ENCODE measurements at places on chromosomes 13 and 19. TPM values are rescaled to one million over a fixed set of nuclear protein-coding genes. Genes with fewer than 3 reads are reported as not detected.
A peak's percentile ranks its signal among the peaks of the same experiment; 100 is the strongest.

GRCh38 chr19:38596057-38596981 lies 21.4 kb downstream of the MAP4K1 start:
- DNase-seq, result peak; percentile 91

DNA sequence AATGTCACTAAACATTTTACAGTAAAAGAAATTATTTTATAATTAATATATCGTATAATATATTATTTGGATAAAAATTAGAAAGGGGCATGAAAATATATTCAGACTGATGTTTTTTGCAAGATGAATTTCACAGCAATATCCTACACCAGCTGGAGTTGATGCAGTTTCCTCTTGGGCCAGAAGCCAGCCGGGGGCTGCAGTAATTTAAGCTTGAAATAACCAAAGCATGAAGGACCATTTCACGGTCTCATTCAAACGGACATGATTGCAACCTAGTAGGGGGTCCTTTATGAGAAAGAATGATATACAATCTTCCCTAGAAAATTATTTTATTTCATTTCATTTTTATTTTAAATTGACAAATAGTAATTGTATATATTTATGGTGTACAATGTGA lies 797.2 kb upstream of the PCDH9 start:
- DNase-seq, result no peak

Gene DACH1
- 9.4 TPM for total RNA-seq

Gene NCAN
- not detected for total RNA-seq

- peak; percentile 38 for DNase-seq
Measured at GRCh38 chr13:113489549-113490495, 689 bp downstream of the DCUN1D2 start.

DNA sequence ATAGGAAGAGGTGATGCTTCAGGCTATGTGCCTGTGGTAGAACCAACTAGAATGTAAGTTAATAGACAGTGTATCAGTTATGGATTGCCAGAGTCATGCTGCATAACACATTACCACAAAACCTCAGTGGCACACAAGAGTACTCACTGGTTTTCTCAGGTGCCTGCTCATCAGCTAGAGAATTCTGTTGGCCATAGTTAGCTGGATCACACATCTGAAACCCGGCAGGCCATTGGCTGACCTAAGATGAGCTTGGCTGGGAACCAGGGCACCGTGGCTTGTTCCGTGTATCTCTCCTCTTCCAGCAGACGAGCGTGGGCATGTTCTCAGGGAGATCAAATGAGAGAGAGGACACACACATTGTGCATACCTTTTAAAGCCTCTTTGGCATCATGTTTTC lies 76.7 kb downstream of the TEX26 start:
- no peak for DNase-seq

GRCh38 chr13:49366841-49367240 lies 77.0 kb downstream of the CAB39L start:
- DNase-seq, result peak; percentile 51

DNA sequence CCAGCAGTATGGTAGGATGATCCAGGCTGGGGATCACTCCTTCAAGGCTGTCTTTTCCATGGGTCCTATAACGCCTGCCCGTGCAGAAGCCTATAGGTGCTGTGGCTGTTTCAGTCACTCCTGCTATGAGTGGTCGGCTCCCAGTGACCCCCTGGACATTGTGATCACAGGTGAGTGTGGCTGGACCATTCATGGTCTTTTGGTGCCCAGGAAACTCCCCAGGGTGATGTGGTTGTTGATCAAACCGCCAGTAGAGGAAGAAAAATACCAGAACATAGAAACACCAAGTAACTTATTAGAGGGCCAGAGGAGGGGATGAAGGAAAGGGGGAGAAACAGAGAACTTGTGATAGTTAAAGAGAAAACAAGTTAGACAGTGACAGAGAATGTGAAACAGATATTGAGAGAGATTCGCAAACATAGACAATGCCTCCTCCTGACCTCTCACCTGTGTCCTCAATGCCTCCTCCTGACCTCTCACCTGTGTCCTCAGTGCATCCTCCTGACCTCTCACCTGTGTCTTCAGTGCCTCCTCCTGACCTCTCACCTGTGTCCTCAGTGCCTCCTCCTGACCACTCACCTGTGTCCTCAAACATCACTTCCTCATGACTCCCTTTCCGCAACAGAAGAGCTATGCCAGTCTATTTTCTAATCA lies 19.4 kb downstream of the LAIR2 start:
- no peak for DNase-seq

GRCh38 chr13:35514801-35515502 lies 38.5 kb upstream of the MAB21L1 start:
- no peak for DNase-seq

DNA sequence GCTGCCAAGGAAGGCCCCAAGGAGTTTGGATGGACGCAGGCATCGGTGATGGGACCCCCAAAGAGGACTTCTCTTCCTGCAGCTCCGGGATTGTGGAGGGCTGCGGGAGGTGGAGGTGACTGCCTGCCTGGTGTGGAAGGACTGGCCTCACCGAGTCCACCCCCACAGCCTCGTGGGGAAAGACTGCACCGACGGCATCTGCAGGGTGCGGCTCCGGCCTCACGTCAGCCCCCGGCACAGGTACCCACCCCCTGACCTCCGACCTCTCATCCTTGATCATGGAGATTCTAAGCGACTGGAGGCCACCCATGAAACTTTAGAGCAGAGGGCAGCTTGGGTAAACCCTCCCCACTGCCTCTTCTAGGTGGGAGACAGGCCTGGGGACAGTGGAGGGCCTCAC lies 16.9 kb upstream of the CLASRP start:
- no peak for DNase-seq

GRCh38 chr19:17767559-17767958 lies 16.3 kb downstream of the FCHO1 start:
- DNase-seq, result no peak

Gene PEX11G
- total RNA-seq, result 3.9 TPM

GRCh38 chr13:31081316-31081715 lies 80.4 kb downstream of the HSPH1 start:
- no peak for DNase-seq

DNA sequence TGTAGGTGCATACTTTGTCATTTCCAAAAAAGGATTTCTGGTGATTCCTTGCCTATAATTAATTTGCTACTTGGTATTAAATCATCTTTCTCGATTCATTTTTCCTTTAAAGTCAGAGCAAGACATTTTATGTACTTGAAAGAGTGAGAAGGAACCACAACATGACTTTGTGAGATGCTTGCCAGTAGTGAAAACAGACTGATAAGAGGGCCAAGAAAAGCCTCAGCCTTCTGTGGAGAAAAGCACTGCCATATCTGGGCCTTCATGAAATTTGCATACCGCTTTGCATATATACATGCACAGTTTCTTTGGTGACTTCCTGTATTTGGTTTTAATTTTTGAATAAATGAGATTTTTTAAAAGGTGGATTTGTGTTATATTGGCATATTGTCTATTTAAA lies 128.4 kb downstream of the CDK8 start:
- DNase-seq, result no peak

DNA sequence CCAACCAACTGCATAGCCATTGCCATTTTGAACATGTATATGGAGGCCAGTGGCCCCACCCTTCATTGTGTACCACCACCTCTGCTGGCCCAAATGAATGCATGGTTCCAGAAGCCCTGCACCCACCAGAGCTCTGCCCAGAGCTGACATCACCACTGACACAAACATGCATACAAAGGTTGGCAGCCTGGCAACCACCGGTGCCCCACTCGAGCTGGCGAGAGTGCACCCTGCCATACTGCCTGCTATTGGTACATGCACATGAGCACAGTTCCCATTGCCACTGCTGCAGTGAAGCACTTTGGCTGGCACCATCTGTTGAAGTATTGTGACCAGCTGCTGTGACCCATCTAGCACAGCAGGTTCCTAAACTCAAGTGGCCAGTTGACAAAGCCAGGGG lies 1564.9 kb downstream of the OLFM4 start:
- DNase-seq, result no peak

Gene CNN1
- 570 TPM for total RNA-seq

Gene KLC3
- not detected for total RNA-seq

DNA sequence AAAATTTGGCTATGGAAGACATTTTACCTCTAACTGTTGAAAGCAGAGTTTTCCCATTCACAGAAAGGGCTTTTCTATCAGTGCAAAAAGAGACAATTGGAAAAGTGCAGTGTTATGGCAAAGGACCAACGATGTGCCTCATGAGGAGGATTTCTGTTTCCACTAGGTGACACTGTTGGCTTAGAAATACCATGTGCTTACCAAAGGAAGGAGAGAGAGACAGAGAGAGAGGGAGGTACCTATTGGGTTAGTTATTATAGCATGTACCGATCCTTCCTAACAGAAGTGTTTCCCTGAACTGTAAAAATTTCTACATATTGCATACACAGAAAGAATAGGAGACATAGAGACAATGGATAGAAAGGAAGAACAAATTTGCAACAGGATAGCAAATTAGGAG lies 23.9 kb upstream of the PSG4 start:
- DNase-seq, result no peak

Gene CIC
- 19.8 TPM for total RNA-seq

Gene NLRP9
- not detected for total RNA-seq

DNA sequence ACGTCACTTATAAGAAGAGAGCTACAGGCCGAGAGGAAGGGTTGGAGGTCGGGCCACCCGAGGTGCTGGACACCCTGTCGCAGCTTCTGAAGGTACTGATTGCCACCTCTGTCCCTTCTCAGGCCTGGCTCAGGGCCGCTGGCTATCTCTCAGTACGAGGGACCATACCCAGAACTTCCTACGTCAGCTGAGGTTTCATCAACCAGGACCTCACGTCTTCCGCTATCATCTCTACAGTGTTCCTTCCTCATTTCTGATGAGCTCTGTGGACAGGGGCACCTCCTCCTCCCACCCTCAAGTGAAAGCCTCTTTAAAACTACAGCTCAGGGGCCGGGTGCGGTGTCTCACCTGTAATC lies 58.2 kb upstream of the USE1 start:
- DNase-seq, result no peak
